Bronchial epithelial cell (primary cell): ENCODE measurements at places on chromosomes 6 and 20.
A peak's percentile ranks its signal among the peaks of the same experiment; 100 is the strongest.

DNA sequence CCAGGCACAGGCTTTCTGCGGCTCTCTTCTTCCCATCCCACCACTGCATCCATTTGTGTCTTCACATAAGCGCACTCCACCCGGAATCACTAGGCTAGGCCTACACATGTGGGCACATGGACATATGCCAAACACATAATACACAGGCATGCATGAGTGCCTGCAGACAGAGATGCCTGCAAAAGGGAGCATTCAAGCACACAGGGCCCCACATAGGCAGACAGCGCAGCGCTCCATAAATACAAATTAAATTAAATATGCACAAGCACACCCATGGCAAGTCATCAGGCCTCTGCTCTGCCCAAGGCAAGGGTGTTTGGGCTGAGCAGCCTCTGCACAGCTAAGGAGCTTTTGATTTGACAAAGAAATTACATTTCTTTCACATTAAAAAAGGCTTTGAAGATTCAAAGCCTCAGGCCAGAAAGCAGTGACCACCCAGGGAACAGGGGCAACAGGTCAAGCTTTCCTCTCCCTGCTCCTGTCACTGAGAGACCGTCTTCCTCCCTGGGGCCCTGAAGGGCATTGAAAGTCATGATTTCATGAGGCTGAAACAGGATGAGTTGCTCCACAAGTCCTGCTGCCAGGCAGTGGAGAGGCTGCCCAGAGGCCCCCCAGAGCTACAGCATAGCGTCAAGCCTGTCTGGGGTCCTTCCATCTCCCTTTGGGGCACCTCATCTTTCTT lies 134.2 kb upstream of the LRFN2 start:
- DNase-seq = no peak

DNA sequence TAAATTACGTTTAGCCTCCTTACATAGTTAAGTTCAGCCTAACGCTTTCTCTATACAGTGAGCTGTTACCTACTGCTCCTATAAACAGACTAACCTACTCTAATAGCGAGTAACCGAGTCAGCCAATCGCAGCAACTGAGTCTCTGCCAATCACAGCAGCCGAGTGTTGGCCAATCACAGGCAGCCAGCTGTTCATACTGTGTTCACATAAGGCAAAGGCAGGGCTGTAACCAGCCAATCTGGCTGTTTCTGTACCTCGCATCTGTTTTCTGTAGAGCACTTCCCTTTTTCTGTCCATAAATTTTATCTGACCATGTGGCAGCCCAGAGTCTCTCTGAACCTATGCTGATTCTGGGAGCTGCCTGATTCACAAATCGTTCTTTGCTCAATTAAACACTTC lies 263.9 kb upstream of the JARID2 start:
- no peak for DNase-seq

DNA sequence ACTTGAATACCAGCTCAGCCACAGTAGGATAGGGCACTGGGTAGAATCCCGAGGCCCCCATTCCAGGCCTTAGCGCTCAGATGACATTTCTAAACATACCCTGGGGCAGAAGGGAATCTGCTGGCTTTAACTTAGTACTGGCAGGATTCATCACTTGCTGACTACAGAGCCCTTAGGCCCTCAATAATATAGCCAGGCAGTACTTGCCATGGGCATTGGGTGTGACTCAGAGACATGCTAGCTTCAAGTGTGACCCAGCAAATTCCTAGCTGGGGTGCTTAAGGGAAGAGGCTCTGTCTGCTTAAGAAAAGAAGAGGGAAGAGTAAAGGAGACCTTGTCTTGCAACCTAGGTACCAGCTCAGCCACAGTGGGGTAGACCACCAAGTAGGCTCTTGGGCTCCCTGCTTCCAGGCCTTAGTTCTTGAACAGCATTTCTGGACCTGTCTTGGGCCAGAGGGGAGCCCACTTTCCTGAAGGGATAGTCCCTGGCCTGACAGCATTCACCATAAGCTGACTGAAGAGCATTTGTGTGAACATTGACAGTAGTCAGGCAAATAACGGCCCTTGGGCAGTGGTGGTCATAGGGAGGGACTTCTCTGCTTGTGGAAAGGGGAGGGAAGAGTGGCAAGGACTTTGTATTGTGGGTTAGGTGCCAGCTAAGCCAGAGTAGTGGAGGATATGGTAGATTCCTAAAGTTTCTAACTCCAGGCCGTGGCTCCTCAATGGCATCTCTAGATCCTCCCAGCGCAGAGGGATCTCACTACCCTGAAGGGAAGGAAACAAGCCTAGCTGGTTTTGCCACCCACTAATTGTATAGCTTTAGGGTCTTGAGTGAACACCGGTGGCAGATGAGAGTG lies 48.5 kb upstream of the HACE1 start:
- peak; percentile 82 for DNase-seq

GRCh38 chr6:37516920-37517405 lies 17.3 kb upstream of the CCDC167 start:
- peak; percentile 25 for DNase-seq

- peak; percentile 12 for DNase-seq
These were observed 1.9 kb upstream of the FUCA2 start for GRCh38 chr6:143513410-143513809.

DNA sequence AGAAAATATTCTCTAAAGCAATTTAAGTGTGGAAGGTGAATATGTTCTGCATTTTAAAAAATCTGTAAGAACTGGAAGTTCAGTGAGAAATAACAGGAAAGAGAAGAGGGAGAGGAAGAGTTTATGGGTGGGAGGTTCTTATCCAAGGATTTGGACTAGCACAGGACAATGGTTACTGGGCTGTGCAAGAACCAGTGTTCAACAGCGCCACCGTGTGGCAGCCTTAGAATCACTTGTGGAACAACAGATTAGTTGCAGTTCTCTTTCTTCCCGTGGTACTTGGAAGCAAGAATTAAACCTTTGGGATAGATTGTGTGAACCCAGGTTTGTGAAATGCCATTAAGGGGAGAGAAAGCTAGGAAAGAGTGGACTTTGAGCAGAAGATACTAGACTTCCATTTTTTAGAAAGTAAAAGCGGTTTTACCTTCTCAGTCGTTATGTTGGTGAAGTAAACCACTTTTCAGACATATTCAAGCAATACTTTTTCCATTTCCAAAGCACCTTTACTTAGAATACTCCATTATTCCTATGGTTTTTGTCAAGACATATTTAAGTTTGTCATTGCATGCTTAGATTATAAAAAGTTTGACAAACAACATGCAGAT lies 436.7 kb downstream of the RNF144B start:
- DNase-seq = peak; percentile 23

GRCh38 chr6:33905071-33905609 lies 101.3 kb upstream of the MLN start:
- peak; percentile 18 for DNase-seq

- no peak for DNase-seq
These were observed 15.3 kb upstream of the SMLR1 start for GRCh38 chr6:130811932-130812331.

GRCh38 chr6:34055223-34055933 lies 90.5 kb downstream of the GRM4 start:
- DNase-seq = peak; percentile 42

- no peak for DNase-seq
These were observed 43.4 kb downstream of the HLA-C start for GRCh38 chr6:31228476-31228875.

DNA sequence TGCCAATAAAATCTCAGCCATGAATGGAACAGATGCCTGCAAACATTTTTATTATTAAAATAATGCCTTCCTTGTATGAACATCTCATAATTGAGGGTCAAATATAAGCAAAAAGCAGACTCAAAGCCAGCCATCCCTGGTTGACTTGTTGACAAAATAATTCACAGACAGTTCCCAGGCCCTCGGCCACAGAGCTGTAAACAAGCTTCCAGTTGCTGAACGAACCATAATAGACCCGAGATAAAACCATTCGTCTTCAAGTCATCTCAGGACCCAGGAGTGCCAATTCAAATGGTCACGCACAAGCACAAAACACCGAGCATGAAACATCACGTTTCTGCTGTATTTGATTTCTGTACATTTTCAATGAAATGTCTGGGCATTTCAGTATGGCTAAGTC lies 113.3 kb upstream of the CDYL start:
- DNase-seq = no peak

GRCh38 chr6:74277777-74278186 lies 581.8 kb downstream of the CD109 start:
- peak; percentile 21 for DNase-seq

DNA sequence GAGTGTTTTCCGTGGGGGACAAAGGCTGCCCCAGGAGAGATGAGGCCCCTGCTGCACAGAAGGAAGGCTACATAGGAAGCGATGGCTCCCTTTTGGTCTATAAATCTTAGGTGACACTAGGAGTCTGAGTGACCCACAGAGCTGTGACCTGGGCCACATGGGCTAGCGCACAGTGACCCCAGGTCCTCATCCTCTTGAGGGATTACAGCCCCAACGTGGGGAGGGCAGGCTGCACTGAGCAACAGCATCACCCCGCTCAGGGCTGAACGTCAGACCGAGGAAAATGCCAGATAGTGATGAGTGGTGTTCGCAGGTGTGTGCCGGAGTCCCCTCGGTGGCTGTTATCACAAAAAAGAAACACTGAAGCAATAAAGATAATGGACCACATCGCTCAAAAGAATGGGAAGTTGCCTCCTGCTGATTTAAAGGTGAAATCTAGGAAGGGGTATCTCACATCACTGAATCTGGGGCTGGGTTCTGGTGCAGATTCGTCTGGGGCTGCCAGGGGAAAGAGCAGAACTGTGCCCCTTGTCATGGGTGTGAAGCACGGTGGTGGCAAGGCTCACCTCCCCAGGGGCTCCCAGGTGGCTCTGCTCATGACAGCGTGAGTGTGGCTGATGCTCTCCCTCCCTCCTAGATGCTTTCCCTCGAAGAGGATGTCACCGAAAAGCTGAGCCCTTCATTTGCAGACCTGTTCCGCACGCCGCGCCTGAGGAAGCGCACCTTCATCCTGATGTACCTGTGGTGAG lies 14.5 kb downstream of the SLC22A1 start:
- DNase-seq = no peak

DNA sequence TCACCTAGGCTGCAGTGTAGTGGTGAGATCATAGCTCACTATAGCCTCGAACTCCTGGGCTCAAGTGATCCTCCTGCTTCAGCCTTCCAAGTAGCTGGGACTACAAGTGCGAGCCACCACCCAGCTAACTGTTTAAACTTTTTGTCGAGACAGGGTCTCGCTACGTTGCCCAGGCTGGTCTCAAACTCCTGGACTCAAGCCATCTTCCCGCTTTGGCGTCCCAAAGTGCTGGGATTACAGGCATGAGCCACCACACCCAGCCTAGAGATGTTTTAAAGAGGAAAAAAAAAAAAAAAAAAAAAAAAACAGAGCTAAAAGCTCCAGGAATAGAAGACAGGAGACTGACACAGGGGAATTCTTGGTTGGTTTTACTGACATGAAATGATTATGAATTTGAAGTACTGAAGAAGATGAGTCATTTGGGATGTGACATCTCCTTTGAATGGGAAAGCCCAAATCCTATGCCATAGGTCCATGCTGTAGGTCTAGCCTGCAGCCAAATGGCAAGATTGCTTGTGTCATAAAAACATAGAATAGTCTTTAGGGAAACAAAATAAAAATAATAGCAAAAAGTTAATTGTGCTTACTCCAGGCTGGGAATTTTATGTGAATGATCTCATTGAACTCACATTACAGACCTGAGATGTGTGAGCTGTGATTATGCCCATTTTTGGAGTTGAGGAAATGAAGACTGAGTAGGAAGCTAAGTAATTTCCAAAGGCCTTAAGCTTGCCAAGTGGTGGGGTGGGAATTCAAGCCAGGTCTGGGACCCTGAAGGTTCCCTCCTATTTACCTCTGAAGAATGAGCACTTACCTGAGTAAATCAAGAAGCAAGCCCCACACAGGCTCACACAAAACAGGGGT lies 24.3 kb upstream of the NHSL1 start:
- peak; percentile 51 for DNase-seq

DNA sequence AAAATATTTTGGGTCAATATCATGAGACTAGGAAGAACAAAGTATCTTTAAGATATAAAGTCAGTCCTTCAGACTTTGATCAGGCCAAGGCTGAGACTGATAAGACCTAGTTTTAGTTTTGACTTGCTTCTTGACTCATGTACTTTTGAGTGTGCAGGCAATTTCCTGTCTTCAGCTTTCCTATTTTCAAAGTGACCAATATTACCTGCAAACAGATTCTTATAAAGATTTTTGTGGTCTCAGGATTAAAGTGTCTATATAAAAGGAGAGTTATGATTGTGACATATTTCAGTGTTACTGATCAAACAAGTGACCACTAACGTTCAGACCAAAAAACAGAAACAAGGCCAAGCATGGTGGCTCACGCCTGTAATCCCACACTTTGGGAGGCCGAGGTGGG lies 36.0 kb upstream of the AKIRIN2 start:
- DNase-seq = peak; percentile 52

- DNase-seq = no peak
These were observed 9.2 kb downstream of the BHLHE23 start for GRCh38 chr20:62997417-62998035.
